ENCODE measurements at places on chromosomes 2 and 18. TPM values are rescaled to one million over a fixed set of nuclear protein-coding genes. Genes with fewer than 3 reads are reported as not detected.

DNA sequence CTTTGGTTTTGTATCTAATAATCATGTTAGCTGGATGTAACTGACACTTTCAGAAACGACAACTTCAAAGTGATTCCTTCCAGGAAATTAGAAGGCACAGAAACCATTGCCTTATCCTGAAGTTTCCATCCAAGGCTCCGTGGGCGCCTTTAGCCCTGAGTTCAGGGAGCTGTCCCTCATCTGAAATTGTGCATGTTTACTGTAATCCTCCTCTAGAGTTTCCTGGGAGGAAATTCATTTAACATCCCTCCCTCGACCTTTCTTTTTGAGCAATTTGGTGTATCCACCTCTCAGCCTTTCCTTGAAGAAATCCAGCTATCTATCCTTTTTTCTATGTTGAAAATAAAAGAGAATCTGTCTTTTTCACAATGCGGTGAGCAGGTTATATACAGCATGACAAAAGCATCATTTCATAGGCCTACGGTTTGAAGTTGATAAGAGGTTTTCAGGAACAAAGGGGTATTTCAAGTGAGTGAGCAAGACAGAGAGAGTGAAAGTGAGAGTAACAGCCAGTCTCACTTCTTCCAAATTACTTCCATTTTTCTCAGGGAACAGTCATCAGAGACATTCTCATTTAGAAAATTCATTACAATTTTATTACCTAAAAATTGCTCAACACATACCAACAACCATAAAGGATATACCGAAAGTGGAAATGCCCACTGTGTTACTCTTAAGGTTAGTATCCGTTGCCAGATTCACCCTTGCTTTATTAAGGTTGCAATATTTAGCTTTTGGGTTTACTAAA lies 167.3 kb downstream of the MREG start:
- no peak for DNase-seq

- DNase-seq, result no peak
Measured at GRCh38 chr2:40285391-40285790, 166.5 kb downstream of the SLC8A1 start.

- DNase-seq, result no peak
Measured at GRCh38 chr2:179850188-179850587, 11.2 kb downstream of the ZNF385B start.

DNA sequence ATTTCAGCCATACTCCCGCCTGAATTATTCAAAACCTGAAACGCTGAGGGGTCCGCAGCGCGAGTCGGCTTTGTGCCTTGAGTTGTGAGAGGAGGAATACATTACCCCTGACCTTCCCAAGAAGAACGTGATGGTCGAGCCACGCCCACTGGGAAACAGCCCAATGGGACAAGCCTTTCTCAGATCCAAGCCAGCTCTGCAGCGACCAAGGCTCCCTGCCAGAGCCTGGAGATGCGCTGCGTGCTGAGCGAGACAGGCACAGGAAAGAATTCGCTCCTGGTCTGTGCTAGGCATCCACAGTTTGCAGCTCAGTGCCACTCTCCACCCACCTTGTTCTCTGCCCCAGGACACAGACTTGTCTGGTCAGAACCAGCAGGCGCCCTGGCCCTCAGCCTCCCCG lies 74.1 kb upstream of the GLI2 start:
- peak; percentile 63 for DNase-seq

DNA sequence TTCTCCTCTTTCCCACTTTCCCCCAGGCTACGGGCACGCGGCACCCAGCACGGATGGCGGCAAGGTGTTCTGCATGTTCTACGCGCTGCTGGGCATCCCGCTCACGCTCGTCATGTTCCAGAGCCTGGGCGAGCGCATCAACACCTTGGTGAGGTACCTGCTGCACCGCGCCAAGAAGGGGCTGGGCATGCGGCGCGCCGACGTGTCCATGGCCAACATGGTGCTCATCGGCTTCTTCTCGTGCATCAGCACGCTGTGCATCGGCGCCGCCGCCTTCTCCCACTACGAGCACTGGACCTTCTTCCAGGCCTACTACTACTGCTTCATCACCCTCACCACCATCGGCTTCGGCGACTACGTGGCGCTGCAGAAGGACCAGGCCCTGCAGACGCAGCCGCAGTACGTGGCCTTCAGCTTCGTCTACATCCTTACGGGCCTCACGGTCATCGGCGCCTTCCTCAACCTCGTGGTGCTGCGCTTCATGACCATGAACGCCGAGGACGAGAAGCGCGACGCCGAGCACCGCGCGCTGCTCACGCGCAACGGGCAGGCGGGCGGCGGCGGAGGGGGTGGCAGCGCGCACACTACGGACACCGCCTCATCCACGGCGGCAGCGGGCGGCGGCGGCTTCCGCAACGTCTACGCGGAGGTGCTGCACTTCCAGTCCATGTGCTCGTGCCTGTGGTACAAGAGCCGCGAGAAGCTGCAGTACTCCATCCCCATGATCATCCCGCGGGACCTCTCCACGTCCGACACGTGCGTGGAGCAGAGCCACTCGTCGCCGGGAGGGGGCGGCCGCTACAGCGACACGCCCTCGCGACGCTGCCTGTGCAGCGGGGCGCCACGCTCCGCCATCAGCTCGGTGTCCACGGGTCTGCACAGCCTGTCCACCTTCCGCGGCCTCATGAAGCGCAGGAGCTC lies 35.4 kb downstream of the KCNK3 start:
- DNase-seq, result no peak

GRCh38 chr2:103002954-103003353 lies 241.1 kb downstream of the TMEM182 start:
- DNase-seq, result no peak

DNA sequence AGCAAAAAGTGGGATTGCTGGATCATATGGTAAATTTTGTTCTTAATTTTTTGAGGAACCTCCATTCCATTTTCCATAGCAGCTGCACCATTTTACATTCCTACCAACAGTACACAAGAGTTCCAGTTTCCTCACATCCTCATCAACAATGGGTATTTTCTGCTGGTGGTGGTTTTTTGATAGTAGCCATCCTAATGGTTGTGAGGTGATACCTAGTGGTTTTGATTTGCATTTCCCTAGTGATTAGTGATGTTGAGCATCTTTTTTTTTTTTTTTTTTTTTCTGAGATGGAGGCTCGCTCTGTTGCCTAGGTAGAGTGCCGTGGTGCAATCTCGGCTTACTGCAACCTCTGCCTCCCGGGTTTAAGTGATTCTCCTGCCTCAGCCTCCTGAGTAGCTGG lies 30.5 kb downstream of the METTL21A start:
- DNase-seq, result no peak

DNA sequence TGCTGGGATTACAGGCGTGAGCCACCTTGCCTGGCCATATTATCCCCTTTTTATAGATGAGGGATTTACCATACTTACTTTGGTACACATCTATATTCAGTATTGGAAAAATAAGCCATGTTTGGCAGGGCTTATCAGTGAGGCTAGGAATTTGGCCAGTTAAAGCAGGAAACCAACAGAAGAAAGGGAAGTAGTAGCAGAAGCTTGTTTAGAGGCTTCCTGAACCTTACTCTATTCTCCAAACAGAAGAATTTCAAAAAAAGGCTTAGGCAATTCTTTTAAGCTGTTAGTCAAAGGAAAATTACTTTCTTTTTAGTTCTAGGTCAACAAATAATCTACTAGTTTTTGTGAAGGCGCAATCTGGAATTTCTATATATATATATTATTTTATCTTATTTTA lies 3.2 kb upstream of the GLS start:
- DNase-seq, result no peak

Gene LBH
- total RNA-seq, result 114 TPM

All from heart right ventricle (tissue), 16 donors.